Muscle of arm (tissue), 14 donors: ENCODE measurements at places on chromosomes 7 and 10.

DNA sequence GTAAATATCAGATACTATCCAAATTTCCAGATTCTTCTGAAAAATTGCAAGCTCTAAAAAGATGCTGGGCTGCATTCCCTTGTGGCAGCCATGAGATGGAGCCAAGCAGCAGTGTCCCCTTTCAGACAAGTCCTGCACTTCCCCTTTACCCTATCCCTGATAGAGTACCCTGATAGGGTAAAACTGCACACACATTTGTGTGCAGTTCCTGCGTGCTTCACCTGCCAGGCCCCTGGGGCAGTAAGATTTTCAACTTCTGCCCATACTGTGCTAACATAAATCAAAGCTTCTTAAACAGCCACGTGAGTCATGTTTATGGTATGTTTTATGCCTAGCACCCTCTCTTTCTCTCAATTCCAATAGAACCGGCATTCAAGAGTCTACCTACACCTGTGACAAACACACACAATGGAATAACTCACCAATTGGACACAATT lies 52.2 kb downstream of the IFIT5 start:
- DNase-seq, result no peak

DNA sequence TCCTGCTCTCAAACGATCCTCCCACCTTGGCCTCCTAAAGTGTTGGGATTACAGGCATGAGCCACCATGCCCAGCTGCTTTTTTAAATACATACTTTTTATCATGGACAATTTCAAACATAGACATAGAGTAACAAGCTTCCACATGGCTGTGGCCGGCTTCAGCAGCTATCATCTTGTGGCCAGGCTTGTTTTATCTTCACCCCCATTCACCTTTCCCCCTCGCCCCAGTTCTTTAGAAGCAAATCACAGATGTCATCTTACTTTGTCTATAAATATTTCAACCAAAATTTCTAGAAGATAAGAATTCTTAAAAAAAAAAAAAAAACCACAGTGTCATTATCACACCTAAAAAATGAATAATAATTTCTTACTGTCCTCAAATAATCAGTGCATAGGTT lies 5.9 kb downstream of the FOXK1 start:
- DNase-seq, result no peak

- DNase-seq, result no peak
These were observed 117.1 kb downstream of the DYNC2I1 start for GRCh38 chr7:158973440-158973839.

DNA sequence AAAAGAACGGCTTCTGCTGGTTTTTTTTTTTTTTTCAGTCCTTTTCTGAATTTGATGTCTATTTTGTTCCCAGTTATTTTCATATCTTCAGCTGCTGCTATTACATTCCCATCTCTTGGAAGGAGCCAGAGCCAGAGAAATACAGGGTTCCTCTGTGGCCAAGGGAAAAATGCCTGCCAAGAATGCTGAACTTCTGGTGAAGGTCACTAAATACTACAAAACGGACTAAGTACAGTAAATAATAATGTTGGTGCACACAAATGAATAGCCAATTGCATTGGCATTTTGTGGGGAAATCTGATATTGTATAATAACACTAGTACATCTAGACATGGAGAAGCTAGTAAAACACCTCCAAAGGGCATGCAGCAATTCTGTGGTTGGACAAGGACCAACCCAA lies 56.3 kb upstream of the ZEB1 start:
- DNase-seq, result peak; percentile 86

GRCh38 chr10:62893036-62893435 lies 76.9 kb upstream of the EGR2 start:
- DNase-seq, result no peak

- DNase-seq, result no peak
These were observed 512.0 kb downstream of the KIF20B start for GRCh38 chr10:90213346-90213745.

GRCh38 chr7:44320794-44321371 lies 4.5 kb downstream of the CAMK2B start:
- no peak for DNase-seq

DNA sequence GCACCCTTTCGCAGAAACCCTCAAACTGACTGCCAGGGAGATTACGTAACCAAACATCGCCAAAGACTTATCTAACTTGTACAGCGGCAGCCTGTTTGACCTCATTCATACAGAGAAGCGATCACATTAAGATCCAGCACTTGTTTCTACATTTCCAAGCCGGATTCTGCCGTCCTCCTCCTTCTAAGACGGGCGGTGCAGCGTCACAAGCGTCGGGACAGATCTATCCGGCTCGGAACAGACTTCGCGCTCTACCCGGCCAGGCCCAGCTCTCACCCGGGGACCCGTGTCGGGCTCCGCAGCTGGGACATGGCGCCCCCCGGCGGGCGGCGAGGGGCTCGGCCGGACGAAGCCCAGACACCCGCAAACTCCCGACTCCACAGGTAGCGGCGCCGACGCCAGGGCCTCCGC lies 373 bp downstream of the H2AZ2 start:
- DNase-seq, result peak; percentile 92

DNA sequence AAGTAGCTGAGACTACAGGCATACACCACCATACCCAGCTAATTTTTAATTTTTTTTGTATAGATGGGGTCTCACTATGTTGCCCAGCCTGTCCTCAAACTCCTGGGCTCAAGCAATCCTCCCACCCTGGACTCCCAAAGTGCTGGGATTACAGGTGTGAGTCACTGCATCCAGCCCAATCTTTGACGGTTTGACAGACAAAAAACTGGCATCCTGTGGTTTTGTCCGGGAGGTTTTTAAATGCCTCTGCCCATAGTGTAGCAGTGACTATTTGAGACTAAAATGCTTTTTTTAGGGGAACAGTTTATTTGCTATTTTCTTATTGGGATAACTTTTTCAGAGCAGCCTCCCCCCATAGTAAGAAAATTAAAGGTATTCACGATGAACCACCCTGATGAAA lies 523.7 kb upstream of the GALNT17 start:
- DNase-seq, result no peak
